GM19239 (cell line): ENCODE measurements at places on chromosomes 4 and X.

DNA sequence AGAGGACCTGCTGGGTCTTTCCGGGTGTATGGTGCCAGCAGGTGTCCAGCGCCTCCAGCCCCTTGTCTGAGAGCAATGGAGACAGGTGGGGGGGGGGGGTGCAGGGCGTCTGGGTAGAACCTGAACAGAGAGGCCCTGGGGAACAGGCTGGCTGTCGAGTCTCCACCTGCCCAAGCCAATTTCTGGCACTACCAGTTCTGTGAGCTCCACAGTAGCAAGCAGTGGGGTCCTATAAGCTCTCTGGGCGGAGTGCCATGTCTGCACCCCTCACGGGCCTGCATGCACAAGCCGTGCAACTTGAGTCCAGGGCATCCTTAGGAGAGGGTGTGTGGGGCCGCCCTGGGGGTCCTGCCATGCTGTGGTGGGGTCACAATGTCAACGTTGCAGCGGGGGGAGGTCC is 10.1 kb upstream of the FGFR3 start:
- DNase-seq: no peak

GRCh38 chr4:81704461-81704860 is 232.8 kb upstream of the RASGEF1B start:
- no peak for DNase-seq

GRCh38 chr4:16772366-16772850 is 126.0 kb downstream of the LDB2 start:
- no peak for DNase-seq

DNA sequence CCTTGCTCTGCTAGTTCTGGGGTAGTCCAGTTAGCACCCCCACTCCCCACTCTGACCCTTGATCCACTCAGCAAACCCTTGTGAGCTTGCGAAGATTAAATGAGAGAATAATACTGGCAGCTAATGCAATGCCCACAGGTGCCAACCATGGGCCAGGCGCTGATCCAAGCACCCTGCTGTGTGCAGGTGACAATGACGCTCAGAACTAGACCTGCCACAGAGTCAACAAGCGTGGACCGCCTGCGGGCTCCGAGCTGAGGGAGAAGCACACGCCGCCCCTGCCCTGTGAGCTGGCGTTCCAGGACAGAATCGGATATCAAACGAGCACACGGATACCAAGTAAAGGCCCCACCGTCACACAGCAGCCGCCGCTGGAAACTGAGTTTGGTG is 129.2 kb downstream of the FAM53A start:
- DNase-seq: no peak

DNA sequence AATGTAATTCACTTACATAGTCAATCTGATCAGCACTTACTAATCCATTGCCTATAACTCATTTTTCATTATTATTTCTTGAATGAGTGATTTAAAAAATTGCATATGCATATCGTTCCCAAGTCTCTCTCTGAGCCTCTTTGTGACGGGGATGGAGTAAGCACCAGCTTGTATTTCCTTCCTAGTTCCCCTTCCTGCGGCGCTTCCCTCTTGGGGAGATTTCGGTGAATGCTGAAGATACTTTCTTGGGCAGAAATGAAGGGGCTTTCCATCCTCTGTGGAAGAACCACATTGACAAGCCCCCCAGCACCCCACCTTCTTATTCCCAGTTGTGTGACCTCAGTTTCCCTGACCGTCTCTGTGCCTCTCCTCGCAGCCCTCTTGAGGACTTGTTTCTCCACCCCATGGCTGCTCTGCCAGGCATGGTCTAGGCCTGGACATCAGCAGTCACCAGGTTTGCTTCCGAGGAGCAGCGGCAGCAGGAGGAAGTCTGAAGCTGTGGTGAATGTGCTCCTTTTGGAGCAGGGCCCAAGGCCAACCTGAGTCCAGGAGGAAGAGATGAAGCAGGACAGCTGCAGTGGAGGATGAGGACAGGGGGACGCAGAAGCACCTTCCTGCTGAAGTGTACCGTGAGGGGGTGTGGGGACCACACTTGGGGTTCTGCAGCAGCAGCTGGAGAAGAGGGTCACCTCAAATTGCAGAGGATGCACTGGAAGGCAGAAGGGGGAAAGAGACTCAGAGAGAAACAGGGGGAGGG is 124.9 kb downstream of the IRF2 start:
- DNase-seq: no peak

- no peak for DNase-seq
These were observed 1.4 kb upstream of the SLC38A5 start for GRCh38 chrX:48471504-48471903.

- DNase-seq: no peak
These were observed 65.0 kb upstream of the SEC24B start for GRCh38 chr4:109368661-109369060.

- DNase-seq: no peak
These were observed 316.8 kb downstream of the ZNF674 start for GRCh38 chrX:46228389-46228788.

GRCh38 chr4:173929921-173930320 is 353.5 kb downstream of the FBXO8 start:
- no peak for DNase-seq

- DNase-seq: peak; percentile 13
These were observed 15.2 kb upstream of the CLOCK start for GRCh38 chr4:55561889-55562288.

DNA sequence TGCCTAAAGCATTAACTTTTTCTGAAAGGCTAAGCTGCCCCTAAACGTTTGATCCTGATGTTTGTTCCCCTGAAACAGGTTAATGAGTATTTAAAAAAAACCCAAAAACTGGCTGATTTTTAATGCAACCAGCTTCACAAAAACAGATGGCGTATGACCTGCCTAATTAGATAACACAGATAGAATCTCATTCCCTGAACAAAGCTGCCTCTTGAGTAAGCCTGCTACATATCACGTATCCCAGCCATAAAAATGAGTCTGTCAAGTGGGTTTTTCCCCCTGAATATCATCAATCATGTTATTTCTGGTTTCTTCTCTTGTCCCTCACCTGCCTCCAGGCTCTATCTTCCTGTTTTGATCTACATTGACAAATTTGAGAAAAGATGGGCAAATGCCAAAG is 154.2 kb upstream of the FAM9B start:
- no peak for DNase-seq

DNA sequence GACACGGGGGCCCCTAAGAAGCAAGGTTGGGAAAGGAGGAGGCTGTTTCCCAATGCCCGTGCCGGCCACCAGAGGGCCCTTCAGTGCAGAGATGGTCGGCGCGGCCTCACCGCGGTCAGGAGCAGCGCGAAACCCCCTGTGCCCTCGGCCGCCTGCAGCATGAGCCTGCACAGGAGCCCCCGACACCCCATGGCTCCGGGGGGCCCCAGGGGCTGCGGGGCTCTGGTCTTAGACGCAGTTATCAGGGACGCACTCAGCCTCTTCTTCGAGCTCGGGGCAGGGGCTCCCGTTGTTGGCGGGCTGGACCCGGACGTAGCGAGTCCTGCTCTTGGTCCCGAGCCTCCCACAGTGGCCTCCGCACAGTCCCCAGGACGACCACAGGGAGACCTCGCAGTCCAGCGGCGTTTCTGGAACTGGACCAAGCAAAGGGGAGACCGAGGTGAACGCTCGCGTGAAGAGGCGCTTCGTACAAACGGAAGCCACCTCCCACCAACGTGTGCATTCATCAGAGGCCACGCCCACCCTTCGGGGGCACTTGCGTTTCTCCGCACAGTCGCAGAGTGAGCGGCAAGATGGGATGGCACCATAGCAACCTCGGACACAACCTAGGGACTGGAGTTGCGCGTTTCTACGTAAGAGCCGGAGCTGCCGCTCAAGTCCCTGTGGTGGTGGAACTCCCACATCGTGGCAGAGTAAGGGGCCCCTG is 5.0 kb downstream of the SPON2 start:
- DNase-seq: no peak

DNA sequence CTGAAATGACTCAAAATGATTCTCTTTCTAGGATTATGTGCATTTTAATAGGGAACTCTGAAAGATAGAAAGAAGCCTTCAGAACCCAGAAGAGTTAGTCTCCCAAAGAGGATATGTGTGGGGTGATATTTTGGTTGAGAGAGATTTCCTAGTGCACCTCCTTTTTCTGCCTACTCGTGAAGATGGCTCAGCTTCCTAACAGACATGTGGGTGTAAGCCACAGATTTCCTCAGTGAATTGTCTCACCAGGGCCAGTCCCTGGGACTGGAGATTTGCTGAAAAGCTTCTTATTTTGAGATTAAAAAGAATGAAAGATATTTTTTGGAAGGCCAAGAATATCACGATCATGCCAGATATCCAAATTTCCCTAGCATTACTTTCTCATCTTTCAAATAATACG is 42.8 kb downstream of the MAGEB17 start:
- no peak for DNase-seq

GRCh38 chr4:11416071-11416766 is 12.5 kb downstream of the HS3ST1 start:
- no peak for DNase-seq

- DNase-seq: no peak
These were observed 36.8 kb upstream of the SH3RF1 start for GRCh38 chr4:169307576-169307975.

DNA sequence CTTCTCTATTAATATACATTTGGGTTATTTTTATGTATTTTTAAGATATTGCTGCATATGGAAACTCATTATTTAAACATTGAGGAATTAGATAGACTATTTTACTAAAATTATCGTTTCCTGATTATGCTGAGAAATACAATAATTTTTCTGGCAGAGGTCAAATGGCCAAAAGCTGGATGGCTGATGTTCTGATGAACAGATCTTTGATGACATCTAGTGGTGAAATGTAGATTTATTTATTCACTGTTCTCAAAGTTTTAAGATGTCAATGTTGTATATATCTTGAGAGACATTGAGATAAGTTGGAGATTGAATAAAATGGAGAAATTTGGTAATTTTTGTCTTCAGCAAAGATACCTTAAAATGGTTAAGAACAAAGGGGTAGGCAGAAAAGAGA is 96.2 kb downstream of the UGT8 start:
- no peak for DNase-seq

DNA sequence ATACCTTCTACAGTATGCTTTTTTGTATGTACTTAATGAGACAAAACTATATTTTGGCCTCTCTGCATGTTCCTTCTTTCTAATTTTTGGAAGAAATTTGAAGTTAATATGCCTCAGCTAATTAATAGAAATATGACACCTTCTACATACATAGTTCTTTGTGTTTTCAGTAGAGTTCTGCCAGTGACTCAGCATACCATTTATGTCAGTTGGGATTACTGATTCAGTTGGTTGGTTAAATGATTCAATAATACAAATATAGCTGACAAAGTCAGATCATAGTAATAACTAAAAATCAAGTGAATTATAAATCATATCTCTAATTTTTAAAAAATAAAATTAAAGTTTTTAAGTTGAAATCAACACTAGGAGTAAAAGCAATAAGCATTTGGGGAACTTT is 16.8 kb downstream of the BTC start:
- no peak for DNase-seq

GRCh38 chr4:60926624-60927023 is 273.5 kb upstream of the ADGRL3 start:
- no peak for DNase-seq

DNA sequence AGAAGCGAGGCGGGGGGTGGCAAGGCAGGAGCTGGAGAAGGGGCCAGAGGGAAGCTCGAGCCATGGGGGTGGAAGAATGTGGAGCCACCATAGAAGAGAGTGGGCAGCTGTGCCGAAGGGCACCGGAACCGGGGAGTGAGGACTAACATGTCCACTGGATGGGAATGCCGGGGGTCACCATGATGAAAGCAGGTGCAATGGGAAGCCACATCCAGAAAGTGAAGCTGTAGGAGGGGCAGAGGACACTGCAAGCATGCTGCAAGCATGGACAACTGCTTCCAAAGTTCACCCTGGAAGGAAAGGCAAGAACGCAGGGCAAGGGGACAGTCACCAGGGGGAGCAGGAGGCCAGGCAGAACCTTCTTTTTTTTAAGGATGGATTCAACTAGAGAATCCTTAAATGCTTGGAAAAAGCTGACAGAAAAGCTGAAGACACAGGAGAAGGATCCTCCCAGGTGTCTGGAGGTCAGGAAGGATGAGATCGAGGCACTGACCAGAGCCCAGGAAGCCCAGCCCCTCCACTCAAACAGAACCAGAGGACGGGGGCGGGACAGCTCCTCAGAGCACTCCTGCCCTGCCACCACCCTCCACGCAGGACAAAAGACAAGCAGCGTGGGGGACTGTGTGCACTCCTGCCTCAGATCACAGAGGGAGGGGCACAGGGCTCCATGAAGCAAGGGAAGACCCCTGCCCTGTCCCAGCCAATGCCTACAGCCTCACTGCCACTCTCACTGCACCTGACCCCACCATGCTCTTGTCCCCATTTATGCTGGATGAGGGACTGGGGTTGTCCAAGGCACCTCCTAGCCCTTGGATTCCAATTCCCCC is 169.2 kb downstream of the AFAP1 start:
- DNase-seq: no peak

GRCh38 chr4:40275065-40275730 is 59.9 kb upstream of the CHRNA9 start:
- no peak for DNase-seq

DNA sequence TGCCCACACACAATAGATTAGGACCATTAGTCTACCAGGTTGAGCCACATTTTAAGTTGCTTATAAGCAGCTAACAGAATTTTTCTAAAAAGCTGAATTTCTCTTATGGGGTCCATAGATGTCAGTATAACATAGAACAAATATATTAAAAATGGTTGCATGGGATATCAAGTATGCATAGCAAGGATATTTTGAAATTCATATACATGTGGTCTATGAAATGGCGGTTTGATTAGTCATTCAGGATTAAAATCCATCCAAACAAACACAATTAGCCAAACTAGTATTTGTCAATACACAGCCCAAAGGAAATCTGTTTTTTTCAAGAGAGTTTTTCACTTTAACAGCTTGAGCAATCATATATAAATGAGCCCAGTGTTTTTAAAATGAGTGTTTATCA is 33.5 kb upstream of the AMOT start:
- DNase-seq: no peak

- no peak for DNase-seq
These were observed 49.5 kb downstream of the CD99L2 start for GRCh38 chrX:150848914-150849365.

DNA sequence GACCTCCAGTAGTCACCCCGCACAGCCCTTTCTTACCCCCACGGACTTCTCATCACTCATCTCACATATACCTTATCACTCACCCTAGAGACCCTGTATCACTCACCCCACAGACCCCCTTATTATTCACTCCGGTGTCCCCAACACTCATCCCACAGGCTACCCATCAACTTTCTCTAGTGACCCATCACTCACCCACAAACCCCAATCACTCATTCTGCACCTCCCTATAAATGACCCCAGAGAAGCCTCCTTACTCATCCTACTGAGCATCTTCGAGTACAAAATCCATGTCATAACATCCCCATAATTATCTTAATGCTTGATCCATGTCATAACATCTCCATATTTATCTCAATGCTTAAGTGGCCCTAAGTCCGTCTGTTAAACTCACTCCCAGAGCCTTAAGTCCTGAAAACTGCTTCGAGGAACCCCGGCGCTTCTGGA is 934 bp downstream of the ZNF41 start:
- no peak for DNase-seq

GRCh38 chrX:34734383-34734782 is 77.3 kb upstream of the TMEM47 start:
- no peak for DNase-seq

GRCh38 chrX:13005661-13006473 is 31.0 kb downstream of the TMSB4X start:
- no peak for DNase-seq
